ENCODE measurements at places on chromosomes 1 and 21.

DNA sequence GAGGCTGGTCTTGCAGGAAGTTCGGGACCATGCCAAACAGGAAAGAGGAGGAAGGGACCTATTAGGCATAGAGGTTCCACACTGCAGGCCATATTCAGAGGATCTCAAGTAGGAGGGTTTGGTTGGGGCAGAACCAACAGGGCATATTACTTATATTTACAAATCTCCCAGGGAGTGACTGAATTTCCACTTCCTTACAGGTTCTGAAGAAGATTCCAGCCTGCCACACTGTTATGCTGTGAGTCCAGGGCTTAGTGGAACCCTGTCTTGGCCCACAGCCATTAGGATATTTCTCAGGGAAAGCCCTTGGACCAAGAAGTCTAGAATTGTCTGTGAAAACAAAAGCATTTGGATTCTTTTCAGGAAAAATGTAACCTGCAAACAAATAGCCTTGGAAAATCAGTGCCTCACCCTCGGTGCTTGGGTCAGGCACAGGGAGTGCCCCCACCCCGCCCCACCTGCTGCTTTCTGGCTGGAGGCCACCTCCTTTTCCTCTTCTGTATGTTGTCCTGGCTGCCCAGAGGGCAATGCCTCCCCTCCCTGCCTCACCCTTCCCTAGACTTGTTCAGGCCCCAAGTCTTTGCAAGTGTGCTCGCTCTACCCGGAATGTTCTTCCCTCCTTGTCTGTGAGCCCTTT lies 41.0 kb upstream of the JUN start:
- no peak for DNase-seq

DNA sequence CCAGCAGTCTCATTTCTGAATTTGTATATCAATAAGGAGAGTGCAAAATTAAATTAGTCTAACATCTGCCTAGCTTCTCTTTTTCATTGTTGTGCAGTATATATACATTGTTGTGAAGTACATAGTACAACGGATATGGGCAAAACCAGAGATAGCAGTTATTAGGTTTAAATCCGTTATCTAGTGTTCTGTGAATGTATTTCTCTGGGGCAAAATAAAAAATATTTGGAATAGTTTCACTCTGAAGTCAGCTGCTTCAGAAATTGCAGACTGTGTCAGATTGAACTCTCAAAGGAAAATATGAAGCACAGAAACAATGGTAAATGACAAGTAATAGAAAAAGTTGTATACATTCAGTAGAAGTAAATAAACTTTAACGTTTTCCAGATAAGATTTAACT lies 836.5 kb upstream of the CXADR start:
- no peak for DNase-seq

- DNase-seq, result no peak
Observed at GRCh38 chr1:2173546-2174347, 20.8 kb downstream of the FAAP20 start.

GRCh38 chr21:34926803-34927467 lies 122.2 kb downstream of the RUNX1 start:
- DNase-seq, result no peak

- no peak for DNase-seq
Observed at GRCh38 chr1:93223023-93223675, 42.6 kb downstream of the CCDC18 start.

DNA sequence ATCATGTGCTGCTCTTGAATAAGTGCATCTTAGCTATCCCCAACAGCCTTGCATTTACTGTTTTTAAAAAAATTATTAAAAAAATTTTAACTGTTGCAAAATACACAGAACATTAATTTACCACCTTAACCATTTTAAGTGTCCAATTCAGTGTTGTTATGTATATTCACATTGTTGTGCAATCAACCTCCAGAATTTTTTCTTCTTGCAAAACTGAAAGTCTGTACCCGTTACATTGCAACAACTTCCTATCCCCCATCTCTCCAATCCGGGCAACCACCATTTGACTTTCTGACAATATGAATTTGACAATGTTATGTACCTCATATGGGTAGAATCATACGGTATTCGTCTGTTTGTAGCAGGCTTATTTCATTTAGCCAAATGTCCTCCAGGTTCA lies 83.1 kb downstream of the FMN2 start:
- DNase-seq, result no peak

- no peak for DNase-seq
Observed at GRCh38 chr1:115867216-115867615, 26.3 kb upstream of the NHLH2 start.

- no peak for DNase-seq
Observed at GRCh38 chr21:29236201-29236600, 62.5 kb upstream of the BACH1 start.

DNA sequence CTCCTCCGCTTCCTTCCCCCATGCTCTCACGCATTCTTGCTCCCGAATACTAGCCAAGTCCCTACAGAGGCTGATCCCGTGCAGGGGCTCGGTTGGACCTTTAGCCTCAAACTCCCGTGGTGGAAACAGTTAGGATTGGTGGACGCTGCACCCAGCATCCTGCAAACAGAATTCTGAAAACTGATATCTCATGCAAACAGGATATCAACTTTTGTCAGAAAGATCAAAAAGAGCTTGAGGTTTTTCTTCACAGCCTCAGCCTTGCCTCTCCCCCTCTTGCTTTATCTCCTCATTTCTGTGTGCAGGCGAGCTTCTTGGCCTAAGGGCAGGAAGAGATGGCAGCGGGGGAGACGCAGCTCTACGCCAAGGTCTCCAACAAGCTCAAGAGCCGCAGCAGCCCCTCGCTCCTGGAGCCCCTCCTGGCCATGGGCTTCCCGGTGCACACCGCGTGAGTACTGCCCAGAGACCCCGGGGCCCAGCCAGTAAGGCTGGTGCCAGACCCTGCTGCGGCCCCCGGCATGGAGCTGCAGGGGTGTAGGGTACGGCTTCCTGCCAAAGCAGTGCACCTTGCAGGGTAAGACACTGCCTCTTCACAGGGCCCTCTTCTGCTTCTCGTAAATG lies at the start of gene UBASH3A:
TSS of gene UBASH3A (plus strand) at position 292 of the 621 bp plus-strand sequence. CDS start at position 336, 44 bp downstream.
- no peak for DNase-seq

GRCh38 chr1:87575528-87575927 lies 246.8 kb downstream of the LMO4 start:
- DNase-seq, result no peak

DNA sequence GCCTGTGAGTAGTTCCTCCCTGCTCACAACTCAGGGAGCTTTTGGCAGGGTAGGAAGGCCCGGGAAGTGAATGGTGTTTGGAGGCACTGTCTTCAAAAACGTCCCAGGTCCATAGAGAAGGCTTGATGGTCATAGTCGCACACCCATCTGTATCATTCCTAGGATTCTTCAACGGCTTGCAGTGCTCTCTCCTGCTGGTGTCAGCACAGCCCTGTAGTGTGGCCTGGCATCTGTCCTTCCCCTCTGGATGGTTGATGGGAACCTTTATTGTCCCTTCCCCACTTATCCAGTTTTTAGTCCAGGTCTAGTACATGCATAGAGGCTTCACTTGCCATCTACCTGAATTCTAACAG lies 142.8 kb upstream of the HOOK1 start:
- no peak for DNase-seq

DNA sequence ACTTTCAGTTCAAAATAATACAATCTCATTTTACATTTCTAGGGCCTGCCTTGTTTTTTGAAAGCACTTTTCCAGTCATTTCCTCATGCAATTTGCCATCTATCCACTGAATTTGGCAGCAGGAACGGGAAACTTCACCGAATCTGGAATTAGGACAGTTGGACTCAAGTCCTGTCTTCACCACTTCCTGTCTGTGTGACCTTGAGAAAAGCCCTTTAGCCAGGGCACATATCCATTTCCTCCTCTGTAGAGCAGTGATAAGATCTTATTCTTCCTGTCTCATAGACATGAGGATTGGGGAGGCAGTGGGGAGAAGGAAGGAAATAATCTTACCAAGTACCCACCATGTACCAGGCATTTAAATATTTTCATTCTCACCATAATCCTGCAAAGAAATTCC lies 12.0 kb downstream of the VAV3 start:
- no peak for DNase-seq

DNA sequence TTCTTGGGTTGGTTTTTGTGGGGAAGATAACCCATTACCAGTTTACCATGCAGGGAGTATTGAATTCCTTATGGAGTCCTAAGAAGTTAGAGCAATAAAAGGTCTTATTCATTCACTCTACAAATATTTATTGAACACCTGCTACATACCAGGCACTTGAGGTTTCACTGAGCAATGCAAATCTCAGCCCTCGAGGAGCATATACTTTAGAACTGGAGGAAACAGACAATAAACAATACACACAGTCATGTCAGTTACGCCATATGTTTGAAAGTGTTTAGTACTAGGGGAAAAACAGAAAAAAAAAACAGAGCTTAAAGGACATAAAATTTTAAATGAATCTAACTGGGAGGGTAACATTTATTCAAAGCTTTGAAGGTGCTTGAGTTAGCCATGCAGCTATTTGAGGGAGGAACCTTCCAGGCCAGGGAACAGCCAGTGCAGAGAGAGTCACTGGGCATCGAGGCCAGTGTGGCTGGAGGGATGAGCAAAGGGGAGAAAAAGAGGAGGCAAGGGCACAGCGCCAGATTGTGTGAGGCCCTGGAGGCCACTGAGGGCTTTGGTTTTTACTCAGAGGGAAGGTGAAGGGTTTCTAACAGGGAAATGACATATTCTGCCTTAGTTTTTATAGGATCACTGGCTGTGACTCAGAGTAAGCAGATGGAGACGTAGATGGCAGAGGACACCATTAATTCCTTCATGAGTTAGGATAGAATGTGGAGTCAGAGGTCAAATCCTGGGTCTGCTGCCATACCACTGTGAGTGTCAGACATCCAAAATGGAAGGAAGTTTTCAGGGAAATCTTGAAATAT lies 32.7 kb downstream of the C1orf21 start:
- DNase-seq, result no peak

DNA sequence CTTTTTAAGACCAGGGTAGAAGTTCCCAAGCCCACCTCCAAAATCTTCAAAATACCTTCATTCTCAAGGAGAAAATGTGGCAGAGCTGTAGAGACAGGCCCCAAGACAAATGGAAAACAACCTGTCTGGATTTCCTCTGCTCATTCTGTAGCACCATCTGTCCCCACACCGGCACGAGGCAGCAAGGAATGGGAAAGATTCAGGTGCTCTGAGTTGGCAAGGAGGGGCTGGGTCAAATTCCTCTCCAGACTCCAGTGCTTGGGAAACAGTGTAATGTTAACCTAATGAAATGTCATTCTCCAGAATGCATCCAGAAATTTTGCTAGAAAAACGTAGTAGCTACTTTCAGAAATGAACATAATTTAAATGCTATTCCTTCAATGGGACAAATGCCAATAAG lies 9.3 kb downstream of the PABPC4 start:
- no peak for DNase-seq

- DNase-seq, result no peak
Observed at GRCh38 chr1:90502696-90503095, 214.4 kb downstream of the BARHL2 start.

- peak; percentile 93 for DNase-seq
Observed at GRCh38 chr1:41726899-41727748, 191.6 kb downstream of the HIVEP3 start.

GRCh38 chr1:37753473-37754321 lies 11.2 kb downstream of the EPHA10 start:
- no peak for DNase-seq

- no peak for DNase-seq
Observed at GRCh38 chr21:34983680-34984086, 65.4 kb downstream of the RUNX1 start.

- DNase-seq, result no peak
Observed at GRCh38 chr1:54381524-54381923, 24.7 kb downstream of the SSBP3 start.

- DNase-seq, result no peak
Observed at GRCh38 chr1:162020150-162020549, 3.5 kb downstream of the OLFML2B start.

DNA sequence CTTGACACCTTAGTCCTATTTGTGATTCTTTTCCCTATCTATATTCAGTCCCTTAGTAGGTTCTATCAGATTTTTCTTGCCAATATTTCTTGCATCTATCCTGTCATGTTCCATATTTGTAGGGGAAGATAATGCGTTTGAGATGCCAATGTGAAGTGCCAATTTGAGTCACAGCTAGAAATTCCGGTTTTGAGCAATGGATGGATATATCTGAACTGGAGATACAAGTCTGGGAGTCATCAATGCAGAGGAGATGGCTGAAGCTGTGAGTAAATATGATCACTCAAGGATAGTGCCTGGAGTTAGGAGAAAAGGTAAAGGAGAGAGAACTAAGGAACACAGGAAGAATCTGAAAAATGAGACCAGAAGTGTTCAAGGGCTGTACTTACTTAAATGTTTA lies 93.8 kb downstream of the COQ8A start:
- DNase-seq, result no peak

DNA sequence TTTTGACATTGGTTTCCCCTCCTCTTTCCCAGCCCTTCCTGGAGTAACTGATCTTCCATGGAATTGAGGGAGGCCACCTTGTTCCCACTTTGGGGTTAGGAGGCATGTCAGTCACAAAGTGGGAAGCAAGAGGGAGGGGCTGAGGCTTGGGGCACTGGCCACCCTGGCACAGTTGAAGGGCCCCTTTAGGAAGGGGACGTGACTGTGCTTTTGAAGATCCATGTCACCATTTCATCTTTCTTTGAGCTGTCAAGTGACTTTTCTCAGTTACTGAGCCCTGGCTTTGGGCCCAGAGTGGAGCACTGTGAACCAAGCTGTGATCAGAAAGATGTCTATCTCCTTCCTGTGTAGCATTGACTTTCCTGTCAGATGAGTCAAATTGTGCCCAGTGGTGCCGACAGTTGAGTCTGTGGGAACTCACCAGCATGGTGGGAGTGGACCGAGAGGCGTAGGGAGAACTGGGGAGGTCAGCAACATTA lies 38.5 kb upstream of the TDRD10 start:
- DNase-seq, result no peak

DNA sequence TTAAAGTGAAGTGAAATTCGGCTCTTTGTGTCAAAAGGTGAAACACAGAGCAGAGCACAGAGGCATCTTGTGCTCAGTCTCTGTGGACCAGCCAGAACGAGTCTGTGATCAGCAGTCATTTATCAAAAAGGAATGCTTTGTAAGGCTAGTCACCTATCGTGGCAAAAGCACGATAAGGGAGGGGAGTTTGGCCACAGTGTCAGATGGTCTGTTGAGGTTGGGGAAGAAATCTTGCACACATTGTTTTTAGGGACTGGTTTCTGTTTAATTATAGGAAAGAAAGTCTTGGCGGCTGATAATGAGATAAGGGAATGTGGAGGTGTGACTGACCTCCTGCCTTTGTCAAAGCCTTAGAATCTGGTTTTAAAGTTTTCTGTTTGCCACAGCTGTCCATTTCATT lies 58.2 kb upstream of the KIAA1614 start:
- DNase-seq, result no peak

DNA sequence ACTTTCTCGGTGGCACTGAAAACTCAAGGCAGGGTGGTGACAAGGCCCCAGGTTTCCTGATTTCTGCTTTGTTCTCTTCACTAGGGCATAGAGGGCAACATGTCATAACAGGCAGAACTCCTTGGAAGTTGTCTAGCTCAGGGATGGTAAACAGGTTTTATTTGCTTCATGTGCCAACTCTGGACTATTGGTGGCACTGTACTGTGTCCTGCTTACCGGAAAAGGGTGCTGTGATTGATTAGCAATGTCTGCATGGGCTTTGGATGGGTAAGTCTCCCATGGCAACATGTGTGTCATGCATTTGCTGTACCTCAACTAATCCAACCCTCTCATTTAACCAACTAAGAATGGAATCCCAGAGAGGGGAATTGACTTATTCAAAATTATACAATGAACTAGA lies 70.7 kb upstream of the USP24 start:
- DNase-seq, result no peak
